Fibroblast of mammary gland (primary cell): ENCODE measurements at places on chromosomes 6 and 20.

DNA sequence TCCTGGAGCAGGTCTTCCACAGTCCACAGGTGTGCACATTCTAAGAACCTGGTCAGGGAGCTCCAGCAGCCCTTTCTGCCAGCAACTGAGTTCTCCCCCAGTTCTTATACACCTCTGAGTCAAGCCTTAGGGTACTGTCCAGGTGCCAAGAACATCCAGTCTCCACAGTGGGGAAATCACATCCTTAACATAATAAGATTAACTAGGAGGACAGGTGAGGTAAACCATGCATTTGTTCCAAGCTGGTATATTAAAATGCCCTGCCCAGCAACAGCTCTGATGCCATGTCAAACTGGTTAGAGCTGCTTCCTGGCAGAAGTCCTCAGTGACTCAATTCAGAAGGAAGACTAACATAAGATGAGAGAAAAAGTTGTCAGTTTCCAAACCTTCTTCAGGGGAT is 303.9 kb upstream of the SGK1 start:
- peak; percentile 31 for DNase-seq

DNA sequence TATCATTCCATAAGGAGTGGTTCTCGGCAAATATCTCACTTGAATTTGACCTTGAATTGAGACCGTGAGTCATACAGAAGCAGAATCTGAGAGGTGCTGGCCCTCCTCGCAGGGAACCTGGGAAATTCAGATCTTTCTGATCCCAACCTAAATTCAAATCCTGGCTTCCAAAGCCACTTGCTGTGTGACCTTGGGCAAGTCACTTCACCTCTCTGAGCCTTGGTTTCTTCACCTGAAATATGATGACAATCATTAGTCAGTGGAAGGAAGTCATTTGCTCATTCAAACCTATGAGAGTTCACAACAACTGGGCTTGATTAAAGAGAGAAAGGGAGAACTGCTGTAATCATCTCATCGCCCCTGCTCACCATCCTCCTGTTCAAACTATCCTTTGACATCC is 7.2 kb downstream of the BPIFA3 start:
- DNase-seq = no peak

GRCh38 chr6:169938731-169939130 is 187.3 kb downstream of the ERMARD start:
- no peak for DNase-seq

GRCh38 chr6:41966961-41967311 is 25.3 kb upstream of the CCND3 start:
- peak; percentile 32 for DNase-seq

DNA sequence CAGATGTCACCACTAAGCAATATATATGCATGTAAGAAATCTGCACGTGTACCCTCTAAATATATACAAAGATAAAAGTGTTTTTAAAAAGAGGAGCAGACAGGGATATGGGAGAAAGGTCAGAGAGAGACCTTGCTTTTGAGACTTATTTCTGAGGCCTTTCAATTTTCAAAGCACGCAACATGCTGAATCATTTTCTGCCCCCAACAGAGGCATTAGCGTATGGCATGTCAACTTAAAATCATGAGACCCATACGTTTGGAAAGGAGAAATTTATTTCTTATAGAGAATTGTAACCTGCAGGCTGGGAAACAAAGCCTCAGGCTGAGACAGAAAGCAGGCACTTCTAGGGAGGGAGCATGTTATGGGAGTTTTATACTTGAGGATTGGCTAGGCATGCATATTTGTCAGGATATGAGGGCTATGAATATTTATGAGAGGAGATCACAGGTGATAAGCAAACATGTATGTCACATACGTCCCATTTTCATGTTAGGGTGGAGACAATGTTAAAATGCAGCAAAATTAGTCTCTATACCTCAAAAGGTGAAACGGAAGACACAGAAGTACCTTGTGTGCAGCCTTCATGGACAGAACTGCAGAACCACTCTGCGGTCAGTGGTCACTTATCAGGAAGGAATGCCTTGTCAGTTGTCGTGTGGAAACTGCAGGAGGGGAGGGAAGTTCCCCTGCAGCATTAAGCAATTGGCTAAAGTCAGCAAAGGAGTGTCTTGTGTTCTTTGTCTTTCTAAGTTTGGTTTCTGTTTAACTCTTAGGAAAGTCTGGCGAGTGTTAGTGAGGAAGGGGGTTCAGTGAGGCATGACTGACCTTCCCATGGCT is 6.3 kb upstream of the GABRR2 start:
- DNase-seq = no peak

DNA sequence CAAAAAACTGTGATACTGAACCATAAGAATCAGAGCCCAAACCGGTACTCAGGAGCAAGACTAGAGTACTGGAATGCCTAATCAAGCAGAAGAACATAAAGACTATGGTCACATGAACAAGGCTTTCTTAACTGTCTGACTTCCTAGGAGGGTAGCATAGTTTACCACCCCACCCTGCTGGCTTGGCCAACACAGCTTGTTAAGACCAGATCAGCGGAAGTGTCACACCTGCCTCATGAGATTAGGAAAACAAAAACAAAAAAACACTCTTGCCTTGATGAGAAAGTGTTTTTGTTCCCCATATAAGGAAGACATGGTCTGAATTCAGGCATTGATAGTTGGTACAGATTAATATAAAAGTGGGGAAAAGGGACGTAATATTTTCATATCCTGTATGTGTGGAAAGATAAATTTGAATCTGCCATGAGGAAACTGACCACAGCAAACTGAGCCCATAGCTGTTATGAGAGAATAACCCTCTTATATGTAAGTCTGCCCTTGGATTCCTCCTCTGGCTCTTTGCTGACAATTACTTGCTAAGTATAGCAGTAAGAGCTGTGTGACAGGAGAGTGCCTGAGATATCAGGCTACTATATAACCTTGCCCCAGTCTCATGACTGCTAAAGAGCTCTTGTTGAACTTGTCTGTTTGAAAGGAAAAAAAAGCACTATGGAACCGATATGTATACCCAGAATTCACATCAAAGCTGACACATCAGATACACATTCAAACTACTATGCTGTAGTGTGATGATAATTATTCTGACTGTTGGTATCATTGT is 197.1 kb downstream of the EPHA7 start:
- DNase-seq = no peak

GRCh38 chr20:26214991-26215390 is 518.3 kb upstream of the ZNF337 start:
- DNase-seq = no peak
